Mononuclear cell (primary cell): ENCODE measurements at places on chromosomes 6 and 20. TPM values are rescaled to one million over a fixed set of nuclear protein-coding genes. Genes with fewer than 3 reads are reported as not detected.

PNLDC1 gene
- 0.10 TPM for total RNA-seq

PLG gene
- total RNA-seq: not detected

OLIG3 gene
- not detected for total RNA-seq

ADGRF1 gene
- total RNA-seq: 0.10 TPM

BMP2 gene
- 0.73 TPM for total RNA-seq

OR11A1 gene
- not detected for total RNA-seq

CDKN1A gene
- total RNA-seq: 228 TPM

TRIM10 gene
- total RNA-seq: 0.21 TPM

SGK2 gene
- 0.10 TPM for total RNA-seq

ZNF334 gene
- 0.10 TPM for total RNA-seq

UNC5CL gene
- 1.2 TPM for total RNA-seq

GSTA2 gene
- not detected for total RNA-seq

PRL gene
- not detected for total RNA-seq

SLC35D3 gene
- total RNA-seq: 0.52 TPM

SNRNP48 gene
- total RNA-seq: 16.4 TPM

ZSCAN26 gene
- 12.4 TPM for total RNA-seq

CDC5L gene
- total RNA-seq: 30.5 TPM

ATP6V1G2 gene
- total RNA-seq: 0.73 TPM

PRRT1 gene
- total RNA-seq: 0.42 TPM

DACT2 gene
- not detected for total RNA-seq
